ENCODE measurements at places on chromosomes 5 and 9. TPM values are rescaled to one million over a fixed set of nuclear protein-coding genes. Genes with fewer than 3 reads are reported as not detected.
A peak's percentile ranks its signal among the peaks of the same experiment; 100 is the strongest.

GRCh38 chr9:93624977-93625376 is 48.6 kb downstream of the PHF2 start:
- H3K4me3 ChIP-seq: no peak overlapping the region
- no peak overlapping the region for H3K27ac ChIP-seq
- H3K36me3 ChIP-seq: no peaks in the 10 kb centered on the region
- no peaks in the 10 kb centered on the region for H3K27me3 ChIP-seq
- DNase-seq: no peak

- DNase-seq: no peak
- no peaks in the 10 kb centered on the region for H3K36me3 ChIP-seq
- H3K4me1 ChIP-seq: peaks cover 4% of the 10 kb centered on the region
- no peaks in the 10 kb centered on the region for H3K27me3 ChIP-seq
Observed at GRCh38 chr5:76764374-76764773, 48.4 kb downstream of the F2R start.

- peaks cover 37% of the 10 kb centered on the region for H3K27me3 ChIP-seq
- no peak for DNase-seq
- no peaks in the 10 kb centered on the region for H3K36me3 ChIP-seq
- H3K4me3 ChIP-seq: peak overlapping the region; percentile 19
- H3K27ac ChIP-seq: peak overlapping the region; percentile 64
- peaks cover 26% of the 10 kb centered on the region for H3K4me1 ChIP-seq
Observed at GRCh38 chr9:137301081-137301947, 757 bp downstream of the NRARP start.

DNA sequence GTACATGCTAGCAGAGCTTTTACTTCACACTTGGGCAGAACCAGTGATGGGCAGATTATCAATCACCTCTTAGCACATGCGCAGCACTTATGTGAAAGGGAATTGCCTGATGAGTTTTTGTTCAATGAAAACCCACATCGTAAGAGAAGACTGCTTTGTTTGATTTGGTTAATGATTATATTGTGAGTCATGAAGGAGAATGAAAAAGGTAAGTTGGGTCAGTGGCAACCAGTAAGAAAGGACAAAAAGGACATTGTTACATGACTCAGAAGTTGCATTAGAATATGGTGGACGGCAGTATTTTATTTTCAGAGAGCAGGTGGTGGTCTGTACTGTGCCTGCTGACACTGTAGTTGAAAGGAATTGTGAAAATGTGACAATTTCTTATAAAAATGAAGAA is 127.4 kb downstream of the AOPEP start:
- no peaks in the 10 kb centered on the region for H3K4me1 ChIP-seq
- no peaks in the 10 kb centered on the region for H3K27me3 ChIP-seq
- no peaks in the 10 kb centered on the region for H3K36me3 ChIP-seq
- H3K4me3 ChIP-seq: no peak overlapping the region
- DNase-seq: no peak
- H3K27ac ChIP-seq: no peak overlapping the region

GRCh38 chr9:27425827-27426510 is 98.1 kb upstream of the IFNK start:
- H3K27me3 ChIP-seq: no peaks in the 10 kb centered on the region
- no peaks in the 10 kb centered on the region for H3K36me3 ChIP-seq
- no peak overlapping the region for H3K4me3 ChIP-seq
- no peak overlapping the region for H3K27ac ChIP-seq
- DNase-seq: no peak

DNA sequence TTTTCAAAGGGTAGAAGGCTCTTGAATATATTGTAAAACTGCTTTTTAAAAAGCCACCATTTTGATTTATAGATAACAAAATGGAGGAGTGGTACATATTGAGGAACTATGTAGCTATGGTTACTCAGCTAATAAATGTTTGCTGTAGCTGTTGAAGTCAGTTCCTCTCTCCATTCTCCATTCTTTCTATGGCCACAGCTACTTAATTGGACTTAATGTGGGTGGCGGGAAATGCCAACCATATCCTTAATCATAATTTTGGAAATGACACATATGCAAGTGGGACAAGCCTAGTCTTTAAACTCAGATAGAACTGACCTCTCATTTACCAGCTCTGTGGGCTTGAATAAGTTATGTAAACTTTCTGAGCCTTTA is 10.6 kb downstream of the CDKN2A start:
- DNase-seq: no peak
- H3K4me3 ChIP-seq: no peak overlapping the region
- H3K27ac ChIP-seq: no peak overlapping the region
- H3K27me3 ChIP-seq: peaks cover 26% of the 10 kb centered on the region
- no peaks in the 10 kb centered on the region for H3K4me1 ChIP-seq

DNA sequence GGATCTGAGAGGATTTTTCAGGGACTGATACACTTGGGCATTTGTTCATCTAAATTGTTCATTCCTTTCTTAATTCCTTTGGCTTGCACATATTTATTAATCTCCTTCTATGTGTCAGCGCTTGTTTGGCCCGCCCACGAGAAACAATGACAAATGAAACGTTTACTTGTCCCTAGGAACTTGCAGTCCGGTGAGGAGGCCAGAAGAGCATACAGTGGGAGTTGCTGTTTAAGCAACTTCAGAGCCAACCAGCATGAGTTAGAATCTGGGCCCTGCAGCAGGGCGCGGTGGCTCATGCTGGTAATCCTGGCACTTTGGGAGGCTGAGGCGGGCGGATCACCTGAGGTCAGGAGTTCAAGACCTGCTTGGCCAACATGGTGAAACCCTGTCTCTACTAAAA is 18.8 kb downstream of the FBXL7 start:
- H3K27me3 ChIP-seq: no peaks in the 10 kb centered on the region
- no peak for DNase-seq
- no peak overlapping the region for H3K4me3 ChIP-seq
- H3K4me1 ChIP-seq: no peaks in the 10 kb centered on the region
- no peaks in the 10 kb centered on the region for H3K36me3 ChIP-seq
- no peak overlapping the region for H3K27ac ChIP-seq

DNA sequence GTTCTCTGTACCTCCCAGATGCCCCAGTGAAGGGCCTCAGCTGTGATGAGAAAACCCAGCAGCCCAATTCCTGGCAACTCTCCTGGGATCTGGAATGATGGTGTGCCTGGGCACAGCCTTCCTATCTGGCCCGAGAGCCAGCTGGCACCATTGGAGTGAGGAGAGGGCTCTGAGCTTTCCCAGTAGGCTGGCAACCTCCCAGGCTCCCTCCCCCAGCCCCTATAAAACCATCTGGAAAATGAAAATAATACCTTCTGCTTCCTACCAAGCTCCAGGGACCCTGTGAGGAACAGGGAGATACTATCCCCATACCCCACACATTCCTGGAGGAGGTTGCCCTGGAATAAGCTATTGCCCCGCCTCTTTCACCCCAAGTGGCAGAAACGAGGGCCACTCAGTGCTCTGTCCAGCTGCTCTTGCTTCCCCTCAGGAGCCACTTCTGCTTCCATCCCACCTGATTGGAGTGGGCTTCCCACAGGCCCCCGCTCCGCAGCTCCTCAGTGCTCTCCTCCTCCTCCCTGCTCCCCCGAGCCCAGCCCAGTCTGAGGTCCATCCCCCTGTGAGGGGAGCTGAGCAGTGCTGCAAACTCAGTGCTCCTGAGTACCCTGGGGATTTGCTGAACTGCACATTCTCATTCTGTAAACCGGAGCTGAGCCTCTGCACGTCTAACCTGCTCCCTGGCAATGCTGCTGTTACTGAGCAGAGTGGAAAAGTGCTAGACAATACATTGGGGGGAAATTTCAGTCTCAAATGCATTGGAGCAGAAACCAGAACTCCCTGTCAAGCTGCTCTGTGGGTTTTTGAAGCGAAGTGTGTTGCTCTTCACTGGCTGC is 74.7 kb downstream of the THBS4 start:
- H3K36me3 ChIP-seq: no peaks in the 10 kb centered on the region
- no peaks in the 10 kb centered on the region for H3K4me1 ChIP-seq
- no peaks in the 10 kb centered on the region for H3K27me3 ChIP-seq
- no peak for DNase-seq
- H3K27ac ChIP-seq: no peak overlapping the region

- H3K4me1 ChIP-seq: no peaks in the 10 kb centered on the region
- H3K36me3 ChIP-seq: no peaks in the 10 kb centered on the region
- DNase-seq: no peak
- no peak overlapping the region for H3K4me3 ChIP-seq
Observed at GRCh38 chr5:66704790-66705425, 108.7 kb downstream of the MAST4 start.

GRCh38 chr9:121220996-121221663 is 19.5 kb upstream of the RAB14 start:
- no peaks in the 10 kb centered on the region for H3K36me3 ChIP-seq
- H3K4me1 ChIP-seq: no peaks in the 10 kb centered on the region
- no peak overlapping the region for H3K27ac ChIP-seq
- no peak for DNase-seq
- H3K27me3 ChIP-seq: no peaks in the 10 kb centered on the region
- no peak overlapping the region for H3K4me3 ChIP-seq

DNA sequence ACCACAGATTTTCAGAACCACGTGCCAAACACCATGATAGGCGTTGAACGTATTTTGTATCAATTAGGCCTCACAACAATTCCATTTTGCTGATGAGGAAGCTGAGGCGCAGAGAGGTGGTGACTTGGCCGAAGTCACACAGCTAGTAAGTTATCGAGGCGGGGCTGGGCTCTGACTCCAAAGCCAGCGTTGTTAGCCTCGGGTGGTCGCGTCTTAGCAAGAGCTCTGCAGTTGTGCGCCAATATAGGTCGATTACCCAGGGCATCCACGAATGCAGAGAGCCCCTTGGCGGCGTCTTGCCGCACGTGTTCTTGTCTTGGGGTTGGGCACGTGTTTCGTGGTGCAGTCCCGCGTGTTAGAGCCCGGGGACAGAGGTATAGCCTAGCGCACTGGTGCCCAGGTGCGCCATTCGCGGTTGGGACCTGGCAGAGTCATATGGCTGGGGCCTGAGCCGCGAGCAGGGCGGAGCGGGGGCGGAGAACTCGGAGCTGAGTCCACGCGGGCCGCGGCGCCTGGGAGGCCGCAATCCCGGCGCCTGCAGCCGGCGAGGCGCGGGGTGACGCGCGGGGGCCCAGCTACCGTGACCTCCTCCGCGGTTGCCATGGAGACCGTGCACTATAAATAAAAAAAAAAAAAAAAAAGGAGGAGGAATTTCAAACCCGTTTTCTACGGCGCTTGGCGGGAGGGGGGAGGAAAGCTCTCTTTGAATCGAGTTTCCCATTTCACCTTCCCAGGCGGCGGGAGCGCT is 62.3 kb downstream of the CXXC5 start:
- H3K4me1 ChIP-seq: peaks cover 32% of the 10 kb centered on the region
- H3K36me3 ChIP-seq: no peaks in the 10 kb centered on the region
- peak overlapping the region; percentile 76 for H3K27ac ChIP-seq
- peak; percentile 89 for DNase-seq

DNA sequence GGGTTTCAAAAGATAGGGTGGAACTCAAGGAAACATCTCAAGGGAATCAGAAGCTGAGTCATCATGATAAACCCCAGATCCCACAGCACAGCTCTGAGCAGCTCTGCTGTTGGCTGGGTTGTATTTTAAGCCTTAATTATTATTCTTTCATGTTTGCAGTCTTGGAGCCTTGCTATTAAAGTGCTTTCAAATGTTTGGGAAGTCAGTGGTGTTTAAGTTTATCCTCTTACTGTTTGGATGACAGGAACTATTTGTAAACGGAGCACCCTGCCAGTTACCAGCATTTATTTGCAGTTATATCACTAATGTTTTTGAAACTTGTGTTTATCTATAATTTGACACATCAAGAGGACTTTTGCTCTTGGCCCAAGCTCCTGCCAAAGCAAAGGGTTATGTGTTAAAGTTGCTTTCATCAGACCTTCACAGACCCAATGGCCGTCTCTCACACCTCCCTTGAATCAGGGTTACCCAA is 141.1 kb upstream of the SPDL1 start:
- no peaks in the 10 kb centered on the region for H3K36me3 ChIP-seq
- DNase-seq: no peak
- H3K27me3 ChIP-seq: no peaks in the 10 kb centered on the region
- H3K27ac ChIP-seq: no peak overlapping the region

GRCh38 chr9:8750639-8751051 is 951.1 kb upstream of the DMAC1 start:
- H3K27me3 ChIP-seq: no peaks in the 10 kb centered on the region
- H3K4me1 ChIP-seq: no peaks in the 10 kb centered on the region
- no peaks in the 10 kb centered on the region for H3K36me3 ChIP-seq
- no peak overlapping the region for H3K27ac ChIP-seq
- H3K4me3 ChIP-seq: no peak overlapping the region
- no peak for DNase-seq

- no peaks in the 10 kb centered on the region for H3K27me3 ChIP-seq
- DNase-seq: no peak
- no peaks in the 10 kb centered on the region for H3K36me3 ChIP-seq
- H3K4me3 ChIP-seq: no peak overlapping the region
- H3K27ac ChIP-seq: no peak overlapping the region
- H3K4me1 ChIP-seq: no peaks in the 10 kb centered on the region
Observed at GRCh38 chr5:160441311-160441781, 19.7 kb downstream of the PTTG1 start.

DNA sequence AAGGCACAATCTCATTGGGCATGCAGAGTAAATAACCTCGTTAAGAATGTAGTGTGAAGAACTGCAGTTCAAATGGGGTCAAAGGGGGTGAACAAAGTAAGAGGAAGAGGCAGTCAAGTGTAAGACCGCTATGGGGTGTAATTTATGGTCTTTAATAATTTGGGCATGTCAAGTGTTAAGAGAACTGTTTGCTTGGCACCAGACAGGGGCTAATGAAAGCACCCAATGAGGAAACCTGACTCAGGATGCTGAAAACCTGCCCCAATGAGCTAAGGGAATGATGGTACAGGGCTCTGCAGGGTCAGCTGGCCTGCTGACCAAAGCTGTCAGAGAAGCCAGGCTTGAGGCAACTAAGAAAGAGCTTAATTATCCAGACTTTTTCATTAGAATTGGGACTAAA is 368.1 kb downstream of the DTWD2 start:
- no peaks in the 10 kb centered on the region for H3K27me3 ChIP-seq
- no peaks in the 10 kb centered on the region for H3K4me1 ChIP-seq
- H3K4me3 ChIP-seq: no peak overlapping the region
- no peak for DNase-seq
- no peaks in the 10 kb centered on the region for H3K36me3 ChIP-seq

- H3K36me3 ChIP-seq: peaks cover 33% of the 10 kb centered on the region
- H3K27me3 ChIP-seq: no peaks in the 10 kb centered on the region
- H3K4me3 ChIP-seq: no peak overlapping the region
- no peak overlapping the region for H3K27ac ChIP-seq
- H3K4me1 ChIP-seq: peaks cover 4% of the 10 kb centered on the region
- DNase-seq: no peak
Observed at GRCh38 chr5:148398698-148399121, 15.0 kb downstream of the FBXO38 start.

- H3K4me3 ChIP-seq: no peak overlapping the region
- no peak for DNase-seq
- H3K36me3 ChIP-seq: peaks cover 77% of the 10 kb centered on the region
- H3K27ac ChIP-seq: no peak overlapping the region
- H3K27me3 ChIP-seq: no peaks in the 10 kb centered on the region
- peaks cover 12% of the 10 kb centered on the region for H3K4me1 ChIP-seq
Observed at GRCh38 chr5:177336112-177336511, 15.4 kb downstream of the LMAN2 start.

- no peaks in the 10 kb centered on the region for H3K27me3 ChIP-seq
- H3K4me1 ChIP-seq: no peaks in the 10 kb centered on the region
- no peaks in the 10 kb centered on the region for H3K36me3 ChIP-seq
Observed at GRCh38 chr9:2493109-2493508, 128.5 kb upstream of the VLDLR start.

The ENC1 gene
- total RNA-seq: 0.93 TPM

The CTXN3 gene
- total RNA-seq: not detected

The HMMR gene
- total RNA-seq: 40.6 TPM

The ECM2 gene
- not detected for total RNA-seq

The MYOZ3 gene
- total RNA-seq: not detected
